EL (cell line): ENCODE measurements at places on chromosomes 16 and 17.

DNA sequence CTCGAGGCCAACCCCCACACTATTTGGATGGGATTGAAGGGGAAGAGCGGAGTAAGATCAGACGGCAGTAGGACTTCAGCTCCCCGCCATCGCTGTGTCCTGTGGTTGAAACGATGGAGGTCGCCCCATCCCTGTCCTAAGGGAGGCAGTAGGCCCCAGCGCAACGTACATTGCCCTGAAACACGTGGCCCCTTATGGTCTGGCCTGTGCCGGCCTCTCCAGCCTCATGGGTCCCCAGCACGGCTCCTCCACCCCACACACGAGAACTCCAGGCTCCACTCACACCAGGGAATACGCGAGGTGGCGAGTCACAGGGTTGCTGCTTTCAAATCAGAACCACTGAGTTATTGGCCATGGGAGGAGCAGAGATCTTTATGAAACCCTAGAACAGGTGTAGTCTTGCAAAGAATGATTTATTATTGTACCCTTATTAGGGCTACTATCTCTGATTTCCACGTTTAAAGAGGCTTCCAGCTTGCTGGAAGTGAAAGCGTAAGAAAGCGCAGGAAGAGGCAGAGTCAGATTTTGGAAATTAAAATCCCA is 669 bp upstream of the DCTPP1 start:
- DNase-seq, result no peak

GRCh38 chr17:48608494-48608834 is 2.4 kb downstream of the HOXB7 start:
- DNase-seq, result no peak

DNA sequence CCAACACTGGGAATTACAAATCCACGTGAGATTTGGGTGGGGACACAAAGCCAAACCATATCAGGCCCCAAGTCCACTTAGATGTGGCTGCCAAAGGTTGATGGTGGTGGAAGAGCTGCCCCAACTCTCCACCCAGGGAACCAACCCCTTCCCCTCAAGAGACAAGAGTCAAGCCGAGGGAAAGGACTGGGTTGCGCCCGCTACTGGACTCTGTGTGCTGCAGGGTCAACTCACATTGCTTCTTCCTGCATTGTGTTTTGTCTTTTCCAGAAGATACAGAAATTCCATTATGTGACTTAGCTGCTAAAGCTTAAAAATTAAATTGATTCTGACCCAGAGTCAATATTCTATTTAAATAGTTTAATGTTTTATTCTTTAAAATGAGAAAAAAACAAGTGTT is 58.5 kb downstream of the ADAMTS18 start:
- DNase-seq, result peak; percentile 18

DNA sequence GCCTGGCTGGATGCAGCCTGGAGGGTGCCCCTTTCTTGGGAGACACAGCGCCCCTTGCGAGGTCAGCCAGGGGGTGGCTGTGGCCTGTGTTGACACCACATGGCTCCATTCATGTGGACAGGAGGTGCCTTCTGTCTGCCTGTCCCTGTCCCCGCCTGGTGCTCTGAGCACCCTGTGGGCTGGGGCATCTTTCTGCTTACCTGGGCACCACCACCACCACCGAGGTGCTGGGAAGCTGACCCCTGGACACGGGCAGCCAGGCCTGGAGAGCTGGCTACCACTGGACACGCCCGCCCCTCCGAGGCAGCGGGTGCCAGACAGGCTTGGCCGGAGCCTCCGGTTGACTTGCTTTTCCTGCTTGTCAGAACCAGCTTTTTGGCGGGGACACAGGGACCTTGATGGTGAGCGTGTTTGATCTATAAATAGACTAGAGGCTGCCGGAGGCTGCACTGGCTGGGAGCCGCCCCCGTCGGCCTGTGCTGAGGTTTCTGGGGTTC is 121.3 kb upstream of the GSE1 start:
- no peak for DNase-seq

DNA sequence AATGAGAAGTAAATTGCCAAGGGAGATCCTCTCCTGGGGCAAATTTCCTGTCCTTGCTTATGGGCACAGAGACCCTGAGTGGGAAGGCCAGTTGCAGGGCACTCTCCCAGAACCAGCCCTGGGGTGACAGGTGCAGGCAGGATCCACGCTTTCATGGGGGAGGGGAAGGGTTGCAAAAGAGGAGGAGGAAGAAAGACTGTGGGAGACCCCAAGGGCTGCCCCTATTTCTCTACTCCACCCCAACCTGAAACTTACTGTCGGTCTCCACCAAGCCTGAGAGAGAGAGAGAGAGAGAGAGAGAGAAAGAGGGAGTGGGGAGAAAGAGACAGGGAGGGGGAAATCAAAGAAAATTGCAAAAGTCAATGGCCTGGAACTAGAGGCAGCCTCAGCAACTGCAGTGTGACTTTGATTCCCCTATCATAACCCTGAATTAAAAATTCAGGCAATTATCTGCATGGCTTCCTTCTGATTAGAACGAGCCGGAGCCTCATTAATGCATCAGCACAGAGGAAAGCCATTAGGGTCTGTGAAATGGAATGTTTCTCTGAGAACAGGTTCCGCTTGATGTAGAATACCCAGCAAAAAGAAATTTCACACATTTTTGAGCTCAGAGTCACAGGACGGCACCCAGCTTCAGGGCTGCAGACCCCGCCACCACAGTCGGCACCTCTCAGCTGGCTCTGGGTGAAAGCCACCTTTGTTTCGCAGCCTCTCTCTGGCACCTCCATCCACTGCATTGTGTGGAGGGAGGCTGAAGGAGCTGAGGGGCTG is 45.1 kb upstream of the HNF1B start:
- no peak for DNase-seq

GRCh38 chr17:40796846-40797245 is 2.9 kb downstream of the KRT28 start:
- no peak for DNase-seq

- DNase-seq, result no peak
These were observed 1.6 kb downstream of the SEZ6 start for GRCh38 chr17:29004081-29004692.

- DNase-seq, result no peak
These were observed 353.9 kb upstream of the C16orf82 start for GRCh38 chr16:26712876-26713275.

DNA sequence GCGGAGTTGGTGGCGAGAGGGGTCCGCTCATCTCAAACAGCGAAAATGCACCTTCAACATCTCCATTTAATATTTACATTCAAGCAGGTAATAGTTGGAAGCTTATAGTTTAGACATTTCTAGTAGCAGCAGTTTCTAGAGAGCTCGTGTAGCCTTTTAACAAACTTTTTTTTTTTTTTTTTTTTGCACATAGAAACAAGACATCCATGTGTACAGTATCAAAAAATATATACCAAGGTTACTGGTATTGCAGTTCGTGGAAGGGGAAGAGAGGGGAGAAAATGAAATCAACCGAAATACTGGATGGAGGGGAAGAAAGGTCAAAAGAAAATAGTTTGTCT is 6.2 kb downstream of the CBX4 start:
- no peak for DNase-seq

DNA sequence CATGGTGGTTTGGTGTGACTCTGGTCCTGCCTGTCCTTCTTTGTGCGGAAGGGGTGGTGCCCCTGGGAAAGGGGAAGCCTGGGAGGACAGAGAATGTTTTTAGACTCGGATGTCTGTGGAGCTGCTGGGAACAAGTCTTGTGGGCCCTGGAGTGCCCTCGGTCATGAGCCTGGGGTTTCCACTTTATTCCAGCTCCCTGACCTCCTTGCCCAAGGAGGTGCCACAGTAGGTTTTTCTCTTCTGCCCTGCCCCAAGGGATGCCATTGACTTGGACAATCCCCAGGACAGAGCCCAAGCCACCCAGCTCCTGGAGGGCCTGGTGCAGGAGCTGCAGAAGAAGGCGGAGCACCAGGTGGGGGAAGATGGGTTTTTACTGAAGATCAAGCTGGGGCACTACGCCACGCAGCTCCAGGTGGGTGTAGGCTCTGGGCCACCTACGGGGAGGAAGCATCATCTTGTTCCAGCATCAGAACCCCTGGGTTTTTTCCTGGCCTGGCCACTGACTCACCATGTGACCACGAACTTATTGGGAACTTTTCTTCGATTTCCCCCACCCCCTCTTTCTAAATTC is 1.4 kb downstream of the STAT5A start:
- no peak for DNase-seq

GRCh38 chr16:49773534-49774475 is 82.1 kb downstream of the ZNF423 start:
- DNase-seq, result no peak

DNA sequence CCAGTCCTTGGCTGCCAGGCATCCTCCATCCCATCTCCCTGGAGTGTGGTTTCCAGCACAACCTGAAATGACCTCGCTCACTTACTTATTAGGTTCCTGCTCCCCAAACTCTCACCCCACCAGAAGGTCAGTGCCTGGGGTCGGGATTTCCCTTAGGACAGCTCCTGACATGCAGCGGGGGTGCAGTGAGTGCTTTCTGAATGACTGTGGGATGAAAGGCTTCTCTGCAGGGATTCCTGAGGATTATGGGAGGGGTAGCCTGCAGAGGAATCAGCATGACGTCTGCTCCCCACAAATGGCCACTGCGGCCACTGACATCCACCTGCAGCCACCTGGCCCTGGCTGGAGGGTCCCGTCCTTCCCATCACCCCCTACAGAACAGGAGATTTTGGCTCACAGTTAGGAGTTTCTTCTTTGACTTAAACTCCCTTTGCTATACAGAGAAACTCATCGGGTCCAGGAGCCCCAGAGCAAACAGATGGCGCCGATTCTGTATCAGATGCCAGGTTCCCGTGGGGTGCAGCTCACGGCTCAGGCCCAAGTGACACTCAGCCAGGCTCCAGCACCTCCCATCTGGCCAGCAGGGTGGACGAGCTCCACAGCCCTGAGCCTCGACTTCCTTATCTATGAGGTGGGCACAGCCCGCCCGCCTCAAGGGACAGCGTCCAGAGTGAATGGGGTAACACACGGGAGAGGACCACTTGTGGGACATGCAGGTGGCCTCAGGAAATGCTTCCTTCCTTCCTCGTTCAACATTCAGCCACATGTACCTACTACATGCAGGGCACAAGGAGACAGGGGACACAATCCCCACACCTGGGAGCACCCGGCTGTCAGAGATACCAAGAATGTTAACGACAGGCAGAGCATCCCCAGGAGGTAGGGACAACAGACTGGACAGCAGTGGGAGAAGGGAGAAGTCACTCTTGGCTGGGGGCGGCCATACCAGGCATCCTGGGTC is 69.8 kb downstream of the RMI2 start:
- DNase-seq, result no peak

DNA sequence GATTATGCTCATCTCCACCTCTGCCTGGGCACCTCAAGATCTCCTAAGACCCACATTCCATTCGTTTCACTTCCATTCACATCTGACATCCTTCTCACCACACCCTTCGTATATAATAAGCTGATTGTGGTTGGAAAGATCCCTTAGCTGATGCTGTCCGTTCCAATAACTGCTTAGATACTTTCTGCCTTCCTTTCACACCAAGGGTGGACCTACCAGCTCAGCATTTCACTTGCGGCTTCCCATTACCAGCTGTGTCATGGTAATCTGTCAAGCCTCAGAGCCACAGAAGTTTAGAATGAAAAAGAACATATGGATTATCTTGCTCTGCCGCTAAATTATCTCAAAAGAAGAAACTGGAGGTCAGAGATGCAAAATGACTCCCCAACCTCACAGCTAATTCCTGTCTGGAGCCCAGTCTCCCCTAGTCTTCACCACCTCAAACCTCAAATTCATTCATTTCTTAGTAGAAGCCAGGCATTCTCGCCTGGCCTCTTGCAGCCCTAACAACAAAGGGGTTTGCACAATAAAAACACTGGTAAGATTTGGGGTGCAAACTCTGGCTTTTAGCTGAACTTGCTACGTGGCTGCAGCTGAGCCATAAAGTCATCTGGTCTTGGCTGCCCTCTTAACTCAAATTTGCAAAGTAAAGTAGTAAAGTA is 182.8 kb upstream of the HS3ST3A1 start:
- DNase-seq, result no peak

- DNase-seq, result no peak
These were observed 4.4 kb downstream of the APOBR start for GRCh38 chr16:28498666-28499381.

DNA sequence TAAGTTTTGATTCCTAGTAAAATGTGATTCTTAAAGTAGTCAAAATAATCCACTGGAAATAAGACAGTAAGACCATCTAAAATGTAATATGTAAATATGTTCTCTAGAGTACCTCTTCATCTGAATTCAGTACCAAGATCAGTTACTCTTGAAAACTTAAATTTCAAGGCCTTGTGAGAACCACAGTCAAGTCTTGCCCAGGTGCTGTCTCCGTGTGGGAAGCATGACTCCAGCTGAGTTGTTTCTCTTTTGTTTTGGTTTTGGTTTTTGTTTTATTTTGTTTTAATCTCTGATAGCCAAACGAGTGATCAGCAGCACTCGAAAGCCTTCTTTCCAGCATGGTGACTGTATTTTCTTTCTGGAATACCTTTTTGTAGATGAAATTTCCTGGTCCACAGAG is 907.0 kb downstream of the KCNJ18 start:
- no peak for DNase-seq

DNA sequence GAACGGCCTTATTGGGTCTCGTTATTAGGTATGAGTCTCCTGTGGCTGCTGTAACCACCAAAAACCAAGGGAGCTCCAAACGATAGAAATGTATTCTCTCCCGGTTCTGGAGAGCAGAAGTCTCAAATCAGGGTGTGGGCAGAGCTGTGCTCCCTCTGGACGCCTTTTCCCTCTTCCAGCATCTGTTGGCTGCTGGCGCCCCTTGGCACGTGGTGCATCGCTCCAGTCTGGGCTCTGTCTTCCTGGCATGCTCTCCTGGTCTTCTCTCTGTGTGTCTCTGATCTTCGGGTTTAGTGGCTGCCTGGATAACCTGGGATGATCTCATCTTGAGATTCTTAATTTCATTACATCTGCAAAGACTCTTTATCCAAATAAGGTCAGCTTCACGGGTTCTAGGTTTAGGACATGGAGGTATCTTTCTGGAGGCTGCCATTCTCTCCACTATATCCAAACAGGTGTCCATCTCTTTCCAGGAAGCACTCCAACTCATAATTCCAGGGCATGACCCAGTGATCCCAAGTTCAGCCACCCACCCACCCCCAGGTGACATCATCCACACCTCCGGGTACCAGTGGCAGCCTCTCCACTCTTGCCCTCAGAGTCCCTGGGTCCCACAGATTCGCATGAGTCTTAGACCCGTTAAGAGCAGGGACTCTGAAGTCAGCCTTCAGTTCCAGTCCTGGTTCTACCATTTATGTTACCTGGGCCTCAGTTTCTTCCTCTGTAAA is 145.5 kb upstream of the FOXF1 start:
- DNase-seq, result no peak

- DNase-seq, result no peak
These were observed 25.5 kb upstream of the METRNL start for GRCh38 chr17:83053739-83054451.

DNA sequence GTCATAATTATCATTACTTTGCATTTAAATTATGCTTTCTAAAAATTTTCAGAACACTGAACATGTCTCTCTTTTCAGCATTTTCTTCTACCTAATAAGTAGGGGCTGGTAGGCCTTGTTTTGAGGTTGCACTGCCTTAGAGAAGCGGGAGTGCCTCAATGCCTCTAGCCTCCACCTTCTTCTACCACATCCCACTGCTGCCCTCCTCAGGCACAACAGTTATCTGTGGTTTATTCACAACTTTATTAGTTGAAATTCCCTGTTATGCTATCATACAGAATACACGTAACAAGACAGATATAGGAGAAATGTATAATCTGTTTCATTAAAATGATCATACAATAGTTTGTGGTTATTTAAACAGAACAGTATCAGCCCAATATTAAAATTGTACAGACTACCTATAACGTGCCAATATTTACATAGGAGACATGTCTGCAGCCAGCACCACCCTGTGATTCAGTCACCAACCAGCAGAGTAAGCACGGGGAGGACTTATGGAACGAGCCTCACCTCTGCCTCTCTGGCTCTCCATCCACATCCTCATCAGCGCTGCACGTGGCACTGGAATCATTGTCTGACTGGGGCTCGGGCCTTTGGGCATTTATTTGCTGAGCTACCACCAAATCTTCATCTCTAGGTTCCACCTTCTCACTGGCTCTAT is 101.2 kb downstream of the TTC19 start:
- DNase-seq, result peak; percentile 12
